CD8-positive, alpha-beta memory T cell (primary cell): ENCODE measurements at places on chromosomes 11 and 22. TPM values are rescaled to one million over a fixed set of nuclear protein-coding genes. Genes with fewer than 3 reads are reported as not detected.

DNA sequence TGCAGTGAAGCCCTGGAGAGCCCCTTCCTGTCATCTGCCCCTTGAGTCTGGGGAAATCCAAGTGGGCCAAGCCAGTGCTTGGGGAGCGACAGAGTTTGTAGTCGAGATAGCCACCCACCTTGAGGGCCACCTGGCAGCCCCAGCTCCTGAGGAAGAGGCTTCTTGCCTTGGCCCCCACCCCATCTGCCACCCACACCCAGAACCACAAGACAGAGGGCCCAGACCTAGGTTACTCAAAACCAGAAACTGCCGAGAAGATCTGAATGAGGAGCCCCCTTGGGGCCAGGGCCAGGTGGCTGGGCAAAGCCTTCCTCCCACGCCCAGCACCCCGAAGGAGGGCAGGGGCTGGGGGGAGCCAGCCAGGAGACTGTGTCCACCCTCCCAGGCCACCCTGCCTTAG is 18.8 kb upstream of the PRR5 start:
- no peak for DNase-seq

Gene KRTAP5-4
- polyA plus RNA-seq: not detected

Gene GRIK4
- polyA plus RNA-seq: not detected

DNA sequence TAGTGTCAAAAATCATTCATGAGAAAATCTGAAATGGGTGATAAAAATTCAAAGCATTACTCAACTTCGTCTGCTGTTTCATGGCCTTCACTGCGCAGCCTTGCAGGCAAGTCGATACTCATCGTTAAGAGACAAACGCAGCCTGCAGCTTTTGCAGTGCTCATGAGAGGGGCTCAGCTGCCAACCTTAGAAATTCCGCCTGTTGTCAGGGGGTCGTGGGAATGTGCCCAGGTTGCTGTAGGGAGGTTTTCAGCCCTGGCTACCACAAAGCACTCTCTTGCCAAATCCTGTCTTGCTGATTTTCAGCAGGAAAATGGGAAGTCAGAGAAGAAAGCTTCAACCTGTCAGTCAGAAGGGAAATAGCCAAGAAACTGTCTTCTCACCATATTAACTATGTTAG is 25.4 kb upstream of the GRAMD1B start:
- no peak for DNase-seq

DNA sequence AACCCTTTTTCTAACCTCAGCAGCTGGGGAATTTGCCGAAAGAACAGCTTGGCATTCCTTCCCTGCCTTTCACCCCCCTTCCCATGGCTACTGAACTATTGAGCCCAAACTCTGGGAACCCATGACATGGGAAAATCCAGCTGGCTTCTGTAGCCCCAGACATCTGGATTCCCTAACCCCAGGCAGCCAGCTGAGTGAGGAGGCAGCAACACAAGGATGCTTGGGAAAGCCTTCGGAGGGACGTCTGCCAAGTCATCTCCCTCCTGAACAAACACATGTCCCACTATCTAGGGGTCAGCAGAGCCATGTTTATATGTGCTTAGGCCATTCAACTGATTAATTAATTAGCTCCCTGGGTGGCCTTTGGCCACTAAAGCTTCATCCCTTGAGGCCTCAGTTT is 21.6 kb downstream of the LRRC55 start:
- no peak for DNase-seq

DNA sequence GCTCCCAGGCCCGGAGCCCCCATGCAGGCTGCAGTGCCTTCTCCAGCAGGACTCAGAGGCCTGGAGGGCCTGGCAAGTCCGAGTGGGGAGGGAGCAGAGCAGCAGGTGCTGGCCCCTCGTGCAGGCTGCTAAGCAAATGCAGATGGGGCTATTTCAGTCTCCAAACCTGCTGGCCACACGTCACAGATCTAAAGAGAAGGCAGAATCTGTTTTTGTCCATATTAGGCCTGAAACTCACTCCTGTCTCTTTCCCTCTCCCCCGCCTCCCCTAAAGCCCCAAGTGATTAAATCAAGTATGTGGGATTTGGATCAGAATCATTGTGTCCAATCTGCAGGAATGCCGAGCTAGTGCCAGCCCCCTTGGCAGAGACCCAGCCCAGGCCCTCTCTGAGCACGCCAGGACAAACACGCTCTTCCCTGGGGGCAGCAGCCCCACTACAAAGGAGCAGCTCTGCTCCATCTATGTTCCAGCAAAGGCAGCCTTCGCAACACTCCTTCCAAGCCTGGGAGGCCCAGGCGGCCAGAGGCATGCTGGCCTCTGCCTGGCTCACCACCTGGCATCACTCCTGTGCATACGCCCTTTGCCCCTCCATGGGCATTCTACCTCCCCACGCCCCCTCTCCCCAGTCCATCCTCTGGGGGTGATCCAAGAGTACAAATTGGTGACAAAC is 26.5 kb downstream of the RPL27A start:
- DNase-seq: no peak

Gene F2
- polyA plus RNA-seq: not detected
